ENCODE measurements at places on chromosomes 12 and 14.

DNA sequence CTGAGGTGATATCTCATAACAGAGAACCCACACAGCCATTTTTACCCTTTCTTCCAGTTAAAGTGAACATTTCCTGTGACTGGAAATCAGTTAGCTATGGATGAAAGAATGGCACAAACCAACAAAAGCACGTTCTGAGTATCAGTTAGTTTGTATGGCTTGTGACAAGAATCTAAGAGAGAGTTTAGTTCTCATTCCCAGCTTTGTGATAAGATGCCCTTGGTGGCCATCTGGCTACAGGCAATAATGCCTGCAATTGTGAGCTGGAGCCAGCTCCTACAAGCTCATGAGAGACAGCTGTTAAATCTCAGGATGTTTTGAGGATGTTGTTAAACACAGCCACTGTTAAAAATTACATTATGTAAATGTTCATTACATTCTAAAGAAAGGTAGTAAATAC is 122.0 kb upstream of the FRMD6 start:
- no peak for DNase-seq

GRCh38 chr12:132310181-132311040 is 19.0 kb downstream of the GALNT9 start:
- no peak for DNase-seq

DNA sequence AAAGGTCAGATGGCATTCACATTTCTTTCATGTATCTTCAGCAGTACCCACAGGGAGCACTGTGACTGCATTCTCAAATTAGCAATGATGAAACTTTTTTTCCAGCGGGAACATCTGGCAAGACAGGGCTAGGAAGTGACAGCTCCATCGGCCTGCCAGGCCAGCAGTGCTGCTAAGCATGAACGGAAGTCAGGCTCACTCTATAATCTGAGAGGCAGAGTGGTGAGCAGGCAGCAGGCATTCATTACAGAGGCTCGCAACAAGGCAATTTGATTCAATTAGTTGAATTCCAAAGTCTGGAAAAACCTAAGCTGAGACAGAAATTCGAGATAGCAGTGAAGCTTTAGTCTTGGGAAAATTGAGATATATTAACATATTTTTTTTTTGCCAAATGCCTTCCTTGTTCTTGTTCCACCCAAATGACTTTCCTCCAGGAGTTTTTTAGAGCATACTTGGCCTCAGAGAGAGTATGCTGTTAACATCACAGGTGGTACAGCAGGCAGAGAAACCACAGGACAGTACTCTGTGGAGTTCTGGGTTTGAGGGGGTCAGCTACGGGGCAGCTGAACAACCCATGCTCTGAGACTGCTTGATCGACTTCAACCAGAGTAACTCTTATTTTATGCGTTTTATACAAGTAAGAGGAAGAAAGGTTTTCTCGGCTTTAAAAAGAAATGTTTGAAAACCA is 414.9 kb downstream of the APAF1 start:
- no peak for DNase-seq

GRCh38 chr12:100243137-100243536 is 23.7 kb downstream of the DEPDC4 start:
- DNase-seq, result no peak

DNA sequence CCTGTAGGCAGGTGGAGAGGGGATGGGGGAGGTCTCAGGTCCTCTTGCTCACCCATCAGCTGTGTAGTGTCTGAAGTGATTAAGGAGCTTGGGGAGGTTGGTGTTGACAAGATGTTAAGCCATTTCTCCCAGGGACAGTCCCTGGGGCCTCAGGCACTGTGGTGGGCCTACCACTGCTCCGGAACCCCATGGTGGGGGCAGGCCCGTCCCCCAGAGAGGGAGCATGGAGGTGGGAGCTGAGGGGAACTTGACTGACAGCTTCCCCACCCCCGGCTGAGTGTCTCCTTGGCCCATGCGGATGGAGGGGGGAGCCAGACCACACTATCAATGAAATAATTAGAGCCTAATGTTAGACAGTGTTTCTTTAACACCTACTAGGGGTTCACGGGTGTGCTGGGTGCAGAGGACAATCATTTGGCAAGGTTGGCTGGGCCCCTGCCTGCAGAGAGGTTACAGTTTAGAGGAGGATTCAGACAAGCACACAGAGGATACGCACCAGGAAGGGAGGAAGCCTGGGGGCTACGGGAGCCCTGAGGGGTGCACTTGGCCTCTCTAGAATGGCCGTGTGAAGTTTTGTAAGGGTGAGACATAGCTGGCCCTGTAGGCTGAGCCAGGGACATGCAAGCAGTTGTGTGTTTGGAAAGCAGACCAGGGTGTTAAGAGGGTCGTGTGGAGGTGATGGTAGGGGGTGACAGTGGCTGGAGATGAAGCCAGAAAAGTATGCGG is 19.3 kb upstream of the KRT80 start:
- DNase-seq, result no peak

DNA sequence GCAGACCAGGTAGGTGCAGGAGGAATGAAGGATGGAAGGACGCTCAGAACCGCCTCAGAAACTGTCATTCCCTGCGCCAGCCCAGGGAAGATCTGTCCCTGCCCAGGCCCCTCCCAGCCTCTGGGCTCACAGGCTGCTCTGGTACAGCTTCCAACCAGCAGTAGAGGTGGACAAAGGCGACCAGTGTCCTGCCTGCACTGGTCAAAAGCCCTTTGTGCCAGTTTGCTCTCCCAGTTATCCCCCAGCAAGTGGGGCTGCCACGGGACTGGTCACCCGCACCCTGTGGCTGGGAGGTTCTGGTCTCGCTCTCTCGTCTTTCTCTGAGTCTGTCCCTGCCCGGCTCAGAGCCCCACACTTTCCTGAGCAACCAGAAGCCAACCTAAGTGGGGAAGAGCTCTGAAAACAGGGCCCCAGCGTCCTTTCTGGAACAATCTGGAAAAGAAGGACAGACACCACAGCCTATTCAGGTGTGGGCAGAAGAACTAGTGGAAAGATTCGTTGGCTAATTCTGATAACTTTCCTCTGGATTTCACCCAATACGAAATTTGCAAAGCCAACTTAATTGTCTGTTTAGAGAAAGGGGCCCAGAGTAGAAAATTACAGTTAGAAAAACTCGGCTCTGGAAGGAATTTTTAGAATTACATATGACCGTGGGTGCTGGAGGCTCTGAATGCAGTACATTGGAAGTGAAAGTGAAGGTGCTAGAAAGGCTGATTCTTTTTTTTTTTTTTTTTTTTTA is 21.7 kb downstream of the SNRNP35 start:
- no peak for DNase-seq

GRCh38 chr14:105328678-105329390 is 14.3 kb downstream of the PACS2 start:
- DNase-seq, result no peak

DNA sequence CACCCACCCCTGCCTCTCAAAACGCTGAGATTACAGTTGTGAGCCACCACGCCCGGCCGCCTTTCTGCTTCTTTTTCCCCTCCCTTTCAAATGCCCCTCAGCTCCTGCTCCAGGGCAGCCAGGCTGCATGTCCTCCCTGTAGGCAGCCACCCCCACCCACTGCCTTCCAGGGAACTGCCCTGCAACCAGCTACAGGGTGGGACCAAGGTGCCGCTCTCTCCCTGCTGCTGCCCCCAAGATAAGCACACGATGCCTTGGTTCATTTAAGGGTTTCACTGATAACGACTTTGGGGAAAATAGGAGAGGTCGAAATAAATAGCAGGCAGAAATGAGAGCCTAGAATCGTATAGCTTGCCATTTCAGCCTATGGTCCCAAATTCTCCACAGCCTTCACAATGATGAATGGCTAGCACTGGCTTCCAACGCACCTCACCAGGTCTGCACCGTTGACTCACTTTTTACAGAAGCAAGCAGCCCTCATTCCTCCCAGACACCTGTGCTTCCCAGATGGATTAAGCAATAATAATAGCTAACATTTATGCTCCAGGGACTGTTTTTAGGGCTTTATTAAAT is 40.7 kb downstream of the ATG14 start:
- no peak for DNase-seq

DNA sequence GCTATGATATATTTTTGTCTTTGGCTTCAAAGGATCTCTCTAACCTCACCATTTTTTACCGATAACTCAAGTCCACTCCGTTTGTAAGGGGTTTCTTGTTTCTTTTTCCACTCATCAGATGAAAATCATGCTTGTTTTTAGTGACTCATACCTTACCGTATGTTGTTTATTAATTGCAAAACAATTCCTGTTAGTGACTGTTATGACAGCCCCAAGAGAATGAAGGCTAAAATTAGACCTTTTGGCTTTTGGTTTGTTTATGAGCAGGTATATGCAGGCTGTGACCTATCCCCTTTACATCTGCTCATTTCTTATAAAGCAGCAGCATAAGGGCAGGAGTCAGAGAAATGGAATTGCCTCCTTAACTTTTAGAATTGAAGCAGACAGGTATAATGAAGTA is 319.8 kb downstream of the CEP128 start:
- DNase-seq, result no peak

- no peak for DNase-seq
These were observed 94.6 kb upstream of the SCAF11 start for GRCh38 chr12:46084666-46085631.

DNA sequence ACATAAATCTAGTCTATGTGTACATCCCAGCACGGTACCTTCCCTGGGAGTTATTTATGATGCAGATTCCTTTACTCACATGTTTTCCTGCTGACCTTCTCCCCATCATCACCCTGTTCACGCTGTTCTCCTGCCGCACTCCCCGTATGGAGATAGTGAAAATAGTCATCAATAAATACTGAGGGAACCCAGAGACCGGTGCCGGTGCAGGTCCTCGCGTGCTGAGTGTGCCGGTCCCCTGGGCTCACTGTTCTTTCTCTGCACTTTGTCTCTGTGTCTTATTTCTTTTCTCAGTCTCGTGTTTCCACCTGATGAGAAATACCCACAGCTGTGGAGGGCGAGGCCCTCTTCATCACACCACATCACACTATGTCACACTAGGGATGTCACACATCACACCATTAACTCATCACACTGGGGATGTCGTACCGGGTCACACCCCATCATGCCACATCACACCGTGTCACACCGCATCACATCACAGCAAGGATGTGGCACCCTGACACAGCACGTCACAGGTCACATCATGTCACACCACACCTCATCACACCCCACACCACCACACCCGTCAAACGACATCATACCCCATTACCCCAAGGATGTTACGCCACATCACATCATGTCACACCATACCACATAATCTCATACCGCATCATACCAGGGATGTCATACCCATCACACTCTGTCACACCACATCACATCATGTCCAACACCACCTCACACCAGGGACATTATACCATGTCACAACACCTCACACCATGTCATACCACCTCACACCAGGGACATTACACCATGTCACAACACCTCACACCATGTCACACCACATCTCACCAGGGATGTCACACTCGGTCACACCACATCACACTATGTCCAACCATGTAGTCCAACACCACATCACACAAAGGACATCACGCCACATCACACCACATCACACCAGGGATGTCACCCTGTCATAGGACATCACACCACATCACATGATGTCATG is 207.0 kb downstream of the TMEM121 start:
- no peak for DNase-seq

DNA sequence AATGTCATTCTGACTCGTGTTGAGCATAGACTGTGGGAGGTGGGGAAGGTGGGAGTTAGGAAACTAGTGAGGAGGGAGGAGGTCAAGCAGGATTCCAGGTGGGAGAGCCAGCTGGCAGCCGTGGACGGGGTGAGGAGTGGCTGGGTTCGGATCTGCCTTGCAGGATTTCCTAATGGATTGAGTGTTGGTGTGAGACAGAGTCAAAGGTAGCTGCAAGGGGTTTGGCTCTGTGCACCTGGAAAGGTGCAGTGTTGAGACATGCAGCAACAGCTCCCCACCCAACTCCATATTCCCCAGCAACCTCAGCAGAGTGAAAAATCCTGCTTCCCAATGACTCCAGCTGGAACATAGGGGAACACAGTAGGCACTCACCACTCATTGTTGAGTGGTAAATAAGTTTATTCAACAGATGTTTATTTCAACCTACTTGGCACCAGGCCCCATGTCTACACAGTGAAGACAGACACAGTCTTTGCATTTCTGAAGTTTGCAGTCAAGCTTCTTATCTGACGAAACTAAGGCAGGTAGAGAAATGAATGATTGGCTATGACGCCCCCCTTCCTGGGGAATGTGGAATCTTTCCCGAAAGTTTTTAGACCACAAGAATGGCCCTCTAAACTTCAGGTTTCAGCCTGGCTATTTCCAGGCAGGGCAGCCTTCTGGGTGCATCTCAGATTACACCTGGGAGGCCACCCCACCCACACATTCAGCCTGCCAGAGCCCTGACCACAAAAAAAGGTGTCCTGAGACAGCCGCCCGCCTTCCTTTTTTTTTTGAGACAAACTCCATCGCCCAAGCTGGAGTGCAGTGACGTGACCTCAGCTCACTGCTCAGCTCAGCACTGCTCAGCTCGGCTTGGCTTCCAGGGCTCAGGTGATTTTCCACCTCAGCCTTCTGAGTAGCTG is 37.9 kb upstream of the PLEKHG6 start:
- DNase-seq, result no peak

DNA sequence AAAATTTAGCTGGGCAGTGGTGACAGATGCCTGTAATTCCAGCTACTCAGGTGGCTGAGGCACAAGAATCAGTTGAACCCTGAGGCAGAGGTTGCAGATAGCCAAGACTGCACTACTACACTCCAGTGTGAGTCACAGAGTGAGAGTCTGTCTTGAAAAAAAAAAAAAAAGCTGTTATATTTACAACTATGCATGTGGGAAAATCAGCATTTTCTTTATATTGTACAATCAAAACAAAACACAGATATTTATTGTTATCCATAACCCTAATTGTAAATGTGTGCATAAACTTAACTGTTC is 12.5 kb downstream of the C1R start:
- DNase-seq, result no peak

DNA sequence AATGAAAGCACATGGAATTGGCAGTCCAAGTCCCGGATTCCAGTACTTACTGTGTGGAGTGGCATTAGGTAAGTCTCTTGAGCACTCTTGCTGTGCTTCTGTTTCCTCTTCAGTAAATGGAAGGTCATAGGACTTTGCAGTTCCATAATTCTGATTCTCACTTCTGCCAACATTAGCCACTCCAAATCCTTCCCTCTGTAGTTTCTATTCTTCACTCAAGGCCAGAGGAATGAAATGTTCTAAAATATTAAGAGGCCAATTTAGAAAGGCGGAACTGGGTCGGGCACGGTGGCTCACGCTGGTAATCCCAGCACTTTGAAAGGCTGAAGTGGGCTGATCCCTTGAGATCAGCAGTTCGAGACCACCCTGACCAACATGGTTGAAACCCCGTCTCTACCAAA is 19.8 kb upstream of the SLC5A8 start:
- no peak for DNase-seq

- no peak for DNase-seq
These were observed 6.0 kb upstream of the NGB start for GRCh38 chr14:77276959-77277358.

All from Jurkat, Clone E6-1 (cell line).